T-cell (primary cell): ENCODE measurements at places on chromosomes 7 and 10. TPM values are rescaled to one million over a fixed set of nuclear protein-coding genes. Genes with fewer than 3 reads are reported as not detected.

- DNase-seq: no peak
These were observed 61.9 kb upstream of the SAMD8 start for GRCh38 chr10:75049316-75050148.

- DNase-seq: no peak
These were observed 23.4 kb upstream of the EGR2 start for GRCh38 chr10:62839590-62839989.

GRCh38 chr7:127726476-127726875 is 74.5 kb downstream of the SND1 start:
- no peak for DNase-seq

C10orf62 gene
- not detected for total RNA-seq

- peak; percentile 27 for DNase-seq
These were observed 1.3 kb downstream of the PDZD8 start for GRCh38 chr10:117373823-117374505.
